Heart right ventricle (tissue), 16 donors: ENCODE measurements at places on chromosomes 4 and X. TPM values are rescaled to one million over a fixed set of nuclear protein-coding genes. Genes with fewer than 3 reads are reported as not detected.

DNA sequence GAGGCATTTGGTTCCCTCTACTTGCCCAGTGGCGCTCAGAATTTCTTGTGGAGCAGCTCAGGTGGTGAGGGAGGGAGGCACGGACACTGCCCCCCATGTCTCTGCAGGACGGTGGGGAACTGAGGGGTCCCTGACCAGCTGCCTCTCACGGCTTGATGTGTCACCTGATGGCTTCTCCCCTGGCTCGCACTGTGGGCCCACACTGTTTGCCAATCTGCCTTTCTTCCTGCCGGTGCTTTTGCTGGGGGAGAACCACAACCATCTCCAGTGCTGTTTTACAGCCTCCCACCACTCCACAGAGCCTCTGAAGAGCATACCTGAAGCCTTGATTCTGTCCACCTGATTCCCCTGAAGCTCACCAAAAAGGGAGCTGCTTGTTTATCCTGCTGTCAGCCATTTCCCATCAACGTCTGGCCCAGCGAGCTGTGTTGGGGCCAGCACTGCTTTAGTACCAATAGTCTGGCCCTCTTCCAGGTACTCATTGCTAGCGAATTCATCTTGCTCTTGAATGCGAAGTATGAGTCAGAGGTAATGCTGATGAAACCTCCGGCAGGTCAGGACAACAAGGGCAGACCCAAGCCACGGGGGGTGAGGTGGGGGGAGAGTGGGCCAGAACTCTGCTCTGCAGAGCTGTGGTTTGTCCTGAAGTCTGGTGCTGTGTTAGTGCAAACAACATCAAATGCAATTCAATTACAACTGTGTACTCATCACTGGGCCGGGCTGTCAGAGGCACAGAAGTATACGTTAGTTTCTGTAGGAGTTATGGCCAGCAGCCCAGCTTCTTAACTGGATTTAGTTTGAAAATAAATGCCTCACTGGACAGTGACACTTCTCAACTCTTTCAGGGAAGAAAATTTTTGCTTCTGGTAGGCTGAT, 208.3 kb upstream of the JADE1 start:
- DNase-seq = peak; percentile 45

GRCh38 chr4:176526704-176527103, 206.9 kb downstream of the SPCS3 start:
- no peak for DNase-seq

- no peak for DNase-seq
These were observed 121.9 kb downstream of the SMIM20 start for GRCh38 chr4:26035921-26036320.

GRCh38 chrX:108811891-108812290, 75.5 kb upstream of the IRS4 start:
- DNase-seq = no peak

- no peak for DNase-seq
These were observed 148.8 kb upstream of the TBL1X start for GRCh38 chrX:9316096-9316495.

GRCh38 chr4:113997206-113997605, 17.8 kb upstream of the ARSJ start:
- no peak for DNase-seq

- DNase-seq = no peak
These were observed 916 bp upstream of the POU4F2 start for GRCh38 chr4:146637621-146638332.

GRCh38 chrX:9700555-9700954, 65.1 kb downstream of the GPR143 start:
- no peak for DNase-seq

DNA sequence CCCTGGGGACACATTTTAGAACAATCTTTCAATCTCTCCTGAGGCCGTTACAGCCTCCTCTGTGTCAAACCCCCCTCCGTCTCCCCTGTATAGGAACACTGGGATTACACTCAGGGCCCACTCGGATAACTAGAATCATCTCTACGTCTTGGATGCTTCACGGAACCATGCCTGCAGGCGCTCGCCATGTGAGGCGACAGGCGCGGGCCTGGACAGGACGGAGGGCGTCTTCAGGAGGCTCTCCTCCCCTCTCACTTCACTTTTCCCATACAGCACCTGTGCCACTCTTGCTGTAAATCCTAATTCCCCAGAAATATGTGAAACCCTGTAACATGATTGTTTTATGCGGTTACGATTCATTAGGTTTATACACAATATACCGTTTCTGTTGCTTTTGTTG, 4.0 kb upstream of the IDUA start:
- no peak for DNase-seq

GRCh38 chr4:150952167-150952845, 62.8 kb downstream of the LRBA start:
- DNase-seq = no peak

GRCh38 chr4:137535718-137536117, 3.4 kb upstream of the PCDH18 start:
- no peak for DNase-seq

GRCh38 chr4:159071178-159071968, 31.5 kb upstream of the RAPGEF2 start:
- DNase-seq = no peak

DNA sequence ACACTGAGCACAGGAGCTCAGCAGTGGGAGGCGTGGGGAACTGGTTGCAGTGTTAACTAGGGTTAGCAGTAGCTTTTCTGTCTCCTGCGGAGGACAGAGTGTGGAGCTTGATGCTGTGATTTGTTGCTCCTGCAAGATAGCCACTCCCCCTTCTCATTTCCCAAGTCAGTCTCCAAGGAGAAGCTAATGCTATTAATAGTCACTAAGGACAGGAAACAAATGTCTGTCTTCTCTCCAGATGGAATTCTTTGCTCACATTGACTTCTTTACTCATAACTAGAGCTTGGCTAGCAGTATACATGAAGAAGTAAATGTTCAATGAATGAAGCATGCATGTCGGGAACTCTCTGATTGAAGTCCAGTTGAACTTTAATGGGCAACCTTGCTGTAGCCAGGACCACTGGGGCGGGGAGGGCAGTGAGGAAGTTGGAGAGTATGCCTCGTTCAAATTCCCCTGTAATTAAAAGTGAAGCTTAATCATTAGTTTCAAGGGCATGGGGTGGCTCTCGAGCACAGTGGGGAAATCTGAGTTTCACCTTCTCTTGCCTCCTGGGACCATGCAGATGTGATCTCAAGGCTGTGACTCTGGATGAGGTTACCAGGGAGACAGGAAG, 156.6 kb upstream of the SCML1 start:
- DNase-seq = peak; percentile 21

- DNase-seq = no peak
These were observed 32.4 kb upstream of the CYP4V2 start for GRCh38 chr4:186158966-186159365.

DNA sequence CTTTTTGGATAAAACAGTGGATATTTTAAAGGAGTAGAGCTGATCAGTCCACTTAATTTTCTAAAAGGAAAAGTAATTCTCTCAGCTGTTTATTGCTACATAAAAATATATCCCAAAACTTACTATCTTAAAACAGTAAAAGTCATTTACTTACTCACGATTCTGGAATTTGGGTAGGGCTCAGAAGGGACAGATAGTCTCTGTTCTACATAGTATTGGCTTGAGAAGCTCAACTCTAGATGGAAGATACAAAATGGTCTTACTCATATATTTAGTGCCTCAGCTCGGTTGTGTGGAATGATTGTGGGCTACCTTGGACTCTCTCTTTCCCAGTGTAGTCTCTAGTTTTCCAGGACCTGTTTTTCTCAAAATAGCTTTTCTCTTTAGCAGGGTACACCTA, 691.5 kb upstream of the POU3F4 start:
- no peak for DNase-seq

The TBC1D8B gene
- 0.87 TPM for total RNA-seq

The AFP gene
- not detected for total RNA-seq

The TGIF2LX gene
- total RNA-seq = not detected

The RPA4 gene
- not detected for total RNA-seq

The ARR3 gene
- total RNA-seq = not detected

The ANOS1 gene
- total RNA-seq = 5.2 TPM

The CFAP299 gene
- 0.93 TPM for total RNA-seq

The COL4A6 gene
- 7.4 TPM for total RNA-seq

The PAGE5 gene
- total RNA-seq = not detected

The ADH6 gene
- total RNA-seq = not detected

The MAGED4B gene
- total RNA-seq = 1.00 TPM
